ENCODE measurements at places on chromosomes 4 and X.

- DNase-seq, result no peak
Observed at GRCh38 chr4:154616731-154617130, 4.3 kb upstream of the FGG start.

DNA sequence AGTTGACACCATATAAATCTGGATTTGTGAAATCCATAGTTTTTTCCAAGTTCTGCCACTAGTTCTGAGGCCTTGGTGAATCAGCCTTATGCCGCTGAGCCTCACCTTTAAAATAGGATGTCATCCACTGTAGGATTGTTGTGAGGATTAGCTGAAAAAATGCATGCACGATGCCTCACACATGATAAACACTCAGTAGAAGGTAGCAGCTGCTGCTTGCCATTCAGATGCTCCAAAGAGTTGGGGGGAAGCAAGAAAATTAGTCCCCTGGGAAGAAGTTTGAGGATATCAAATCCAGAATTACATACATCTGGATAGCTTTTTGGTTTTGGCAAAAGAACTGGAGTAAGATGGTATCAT is 7.4 kb downstream of the MMAA start:
- no peak for DNase-seq

DNA sequence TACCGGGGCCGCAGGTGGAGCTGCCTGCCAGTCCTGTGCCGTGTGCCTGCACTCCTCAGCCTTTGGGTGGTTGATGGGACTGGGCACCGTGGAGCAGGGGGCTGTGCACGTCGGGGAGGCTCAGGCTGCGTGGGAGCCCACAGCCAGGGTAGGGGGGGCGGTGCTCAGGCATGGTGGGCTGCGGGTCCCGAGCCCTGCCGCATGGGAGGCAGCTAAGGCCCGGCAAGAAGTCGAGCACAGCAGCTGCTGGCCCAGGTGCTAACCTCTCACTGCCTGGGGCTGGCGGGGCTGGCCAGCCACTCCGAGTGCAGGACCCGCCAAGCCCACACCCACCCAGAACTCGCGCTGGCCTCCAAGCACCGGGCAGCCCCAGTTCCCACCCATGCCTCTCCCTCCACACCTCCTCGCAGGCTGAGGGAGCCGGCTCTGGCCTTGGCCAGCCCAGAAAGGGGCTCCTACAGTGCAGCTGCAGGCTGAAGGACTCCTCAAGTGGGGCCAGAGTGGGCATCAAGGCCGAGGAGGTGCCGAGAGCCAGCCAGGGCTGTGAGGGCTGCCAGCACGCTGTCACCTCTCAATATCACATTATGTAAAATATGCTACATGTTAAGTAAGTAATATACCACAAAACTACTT is 104.1 kb downstream of the COX7B2 start:
- DNase-seq, result no peak

DNA sequence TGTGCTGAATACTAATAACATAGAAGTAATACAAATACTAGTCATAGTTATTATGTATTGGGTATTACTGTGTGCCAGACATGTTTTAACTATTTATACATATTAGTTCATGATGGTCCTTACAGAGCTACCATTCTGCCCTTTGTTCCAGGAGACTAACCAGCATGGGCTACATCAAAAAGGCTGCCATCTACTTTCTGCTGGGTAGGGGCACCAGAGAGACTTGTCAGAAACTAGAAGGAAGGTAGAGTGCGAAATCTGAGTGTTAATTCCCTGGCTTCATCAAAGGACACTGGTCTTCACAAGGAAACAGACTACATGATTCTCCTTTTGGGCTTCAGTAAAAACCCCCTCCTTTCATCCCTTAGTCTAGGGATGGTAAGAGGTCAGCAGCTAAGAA is 347.8 kb downstream of the GBA3 start:
- DNase-seq, result no peak

- no peak for DNase-seq
Observed at GRCh38 chr4:74282926-74283325, 25.3 kb upstream of the EPGN start.

- DNase-seq, result no peak
Observed at GRCh38 chr4:85722807-85723206, 247.9 kb downstream of the ARHGAP24 start.

- DNase-seq, result no peak
Observed at GRCh38 chr4:914531-914930, 17.6 kb downstream of the GAK start.

GRCh38 chr4:40228497-40229365 is 31.9 kb downstream of the RHOH start:
- peak; percentile 48 for DNase-seq

DNA sequence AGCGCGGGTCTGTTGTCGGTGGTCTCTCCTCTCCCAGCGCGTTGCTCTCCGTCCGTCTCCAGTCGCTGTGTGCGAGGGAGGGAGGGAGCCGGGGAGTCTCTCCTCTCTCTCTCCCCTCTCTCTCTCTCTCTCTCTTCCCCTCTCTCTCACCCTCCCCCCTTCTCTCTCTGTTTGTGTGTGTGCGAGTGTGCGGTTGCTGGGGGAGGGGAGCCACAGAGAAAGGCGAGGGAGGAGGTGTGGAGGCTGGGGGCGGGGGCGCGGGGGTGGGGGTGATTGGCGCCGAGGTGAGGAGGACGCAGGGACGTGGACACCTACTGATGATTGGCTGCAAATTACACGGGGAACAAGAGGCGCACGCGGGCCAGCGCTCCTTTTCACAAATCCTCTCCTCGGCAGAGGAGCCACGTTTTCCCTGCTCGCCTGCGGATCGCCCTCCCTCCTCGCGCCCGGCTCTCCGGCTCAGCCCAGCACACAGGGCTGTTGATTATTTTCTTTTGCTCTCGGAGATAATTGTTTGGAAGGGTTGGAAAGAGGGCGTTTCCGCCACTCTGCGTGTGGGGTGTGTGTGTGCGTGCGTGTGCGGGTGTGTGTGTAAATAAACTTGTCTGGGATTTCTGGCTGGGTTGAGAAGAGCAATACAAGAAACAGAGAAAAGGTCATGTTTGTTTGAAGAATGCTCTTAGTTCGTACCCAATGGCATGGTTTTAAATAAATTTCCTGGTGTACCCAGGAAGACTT is at the start of gene CXXC4:
CXXC4 (minus strand) TSS at position 73 of the 738 bp plus-strand sequence. CDS start 3,092 bp downstream, outside the sequence.
- peak; percentile 49 for DNase-seq

- DNase-seq, result peak; percentile 32
Observed at GRCh38 chrX:135477576-135477975, 42.9 kb upstream of the INTS6L start.

Measured in K562 (cell line).